Sigmoid colon (tissue), 7 donors: ENCODE measurements at places on chromosomes 11 and 22. TPM values are rescaled to one million over a fixed set of nuclear protein-coding genes. Genes with fewer than 3 reads are reported as not detected.

DNA sequence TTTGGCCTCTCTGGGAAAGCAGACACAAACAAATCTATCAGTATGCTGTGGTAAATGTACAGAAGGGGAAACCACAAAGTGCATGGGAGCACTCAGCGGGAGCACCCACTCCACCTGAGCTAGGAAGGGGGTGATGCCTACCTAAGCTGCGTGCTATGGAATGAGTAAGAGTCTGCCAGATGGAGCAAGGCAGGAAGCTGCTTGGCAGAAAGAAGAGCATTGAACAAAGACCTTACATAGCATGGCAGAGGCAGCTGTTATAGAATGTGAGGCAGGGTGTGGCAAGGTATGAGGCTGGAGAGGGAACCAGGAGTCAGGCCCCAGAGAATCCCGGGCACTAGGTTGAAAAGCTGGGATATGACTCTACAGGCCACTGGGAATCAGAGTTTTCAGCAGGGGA lies 13.8 kb upstream of the MTFP1 start:
- DNase-seq, result no peak

Gene EHF
- 3.9 TPM for total RNA-seq

DNA sequence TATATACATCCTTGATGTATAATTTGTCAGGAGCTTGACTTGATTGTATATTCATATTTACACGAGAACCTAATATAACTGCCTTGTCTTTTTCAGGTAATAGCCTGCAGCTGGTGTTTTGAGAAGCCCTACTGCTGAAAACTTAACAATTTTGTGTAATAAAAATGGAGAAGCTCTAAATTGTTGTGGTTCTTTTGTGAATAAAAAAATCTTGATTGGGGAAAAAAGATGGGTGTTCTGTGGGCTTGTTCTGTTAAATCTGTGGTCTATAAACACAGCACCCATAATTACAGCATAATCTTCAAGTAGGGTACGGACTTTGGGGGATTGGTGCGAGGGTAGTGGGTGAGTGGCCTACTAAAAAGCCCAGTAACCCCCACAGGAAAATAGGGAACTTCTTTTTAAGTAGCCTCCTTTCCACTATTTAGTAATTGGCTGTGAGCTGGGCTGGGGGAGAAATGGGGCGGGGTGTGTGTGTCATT lies 7.5 kb downstream of the MALAT1 start:
- peak; percentile 82 for DNase-seq

- no peak for DNase-seq
Observed at GRCh38 chr11:118353084-118353710, 6.2 kb upstream of the UBE4A start.

Gene BRSK2
- total RNA-seq, result 1.8 TPM

Gene APLP2
- total RNA-seq, result 247 TPM

GRCh38 chr11:1361882-1362281 lies 27.9 kb upstream of the BRSK2 start:
- DNase-seq, result no peak

Gene PRAME
- not detected for total RNA-seq

GRCh38 chr11:85167038-85167437 lies 460.1 kb downstream of the DLG2 start:
- DNase-seq, result no peak

GRCh38 chr11:111531687-111532364 lies 8.7 kb upstream of the LAYN start:
- DNase-seq, result no peak

GRCh38 chr22:17918840-17919239 lies 105.5 kb downstream of the MICAL3 start:
- DNase-seq, result peak; percentile 5

GRCh38 chr11:116712428-116712827 lies 60.4 kb downstream of the BUD13 start:
- no peak for DNase-seq

DNA sequence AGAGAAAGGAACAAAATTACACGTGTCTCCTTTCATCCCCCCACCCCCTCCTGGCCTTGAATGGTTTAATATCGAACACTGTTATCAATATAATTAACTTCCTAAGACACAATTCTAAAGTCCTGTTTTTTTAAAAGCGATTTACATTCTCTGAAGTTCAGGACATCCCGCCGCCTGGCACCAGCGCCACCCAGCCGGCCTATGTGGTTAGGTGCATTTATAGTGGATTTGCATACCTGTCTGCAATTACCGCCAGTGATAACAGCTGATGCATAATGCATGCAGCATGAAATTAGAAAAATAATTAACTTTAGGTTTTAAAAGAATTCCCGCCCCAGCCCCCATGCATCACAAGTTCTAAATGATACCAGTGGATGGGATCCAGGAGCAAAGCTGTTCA lies 58.6 kb downstream of the MACROD1 start:
- no peak for DNase-seq

DNA sequence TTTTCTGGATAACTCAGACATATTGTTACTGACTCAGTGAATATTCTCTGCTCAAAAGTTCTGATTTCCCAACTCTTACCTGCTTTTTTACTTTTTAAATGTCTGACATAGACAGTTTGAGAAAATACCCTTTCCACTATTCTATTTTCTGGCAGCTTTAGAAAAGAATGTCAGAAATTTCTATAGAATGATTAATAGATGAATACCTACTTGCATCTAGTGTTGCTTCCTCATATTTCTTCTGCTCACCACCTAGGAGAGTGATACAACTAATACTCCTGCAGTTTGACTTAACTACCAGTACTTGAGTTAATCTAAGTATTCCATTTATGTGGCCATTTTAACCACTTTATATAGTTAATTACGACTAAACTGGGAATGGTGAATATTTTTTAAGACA lies 55.2 kb downstream of the KDM2A start:
- no peak for DNase-seq

DNA sequence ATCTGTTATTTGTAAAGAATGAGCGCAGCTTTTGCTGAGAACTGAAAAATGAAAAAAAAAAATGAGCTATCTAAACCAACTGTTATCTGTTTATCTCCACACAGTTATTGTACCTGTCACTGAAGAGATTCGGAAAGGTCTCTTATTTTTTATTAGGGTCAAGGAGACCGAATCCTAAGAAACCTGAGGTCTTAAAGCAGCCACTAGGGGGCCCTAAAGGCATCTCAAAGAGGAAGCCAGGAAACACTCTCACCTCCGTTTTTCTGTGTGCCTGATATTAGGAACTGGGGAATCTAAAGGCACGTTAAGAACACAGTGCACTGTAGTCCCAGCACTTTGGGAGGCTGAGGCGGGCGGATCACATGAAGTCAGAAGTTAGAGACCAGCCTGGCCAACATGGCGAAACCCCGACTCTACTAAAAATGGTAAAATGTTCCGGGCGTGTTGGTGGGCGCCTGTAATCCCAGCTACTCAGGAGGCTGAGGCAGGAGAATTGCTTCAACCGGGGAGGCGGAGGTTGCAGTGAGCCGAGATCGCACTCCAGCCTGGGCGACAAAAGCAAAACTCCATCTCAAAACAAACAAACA lies 3.5 kb upstream of the LARGE1 start:
- peak; percentile 75 for DNase-seq

DNA sequence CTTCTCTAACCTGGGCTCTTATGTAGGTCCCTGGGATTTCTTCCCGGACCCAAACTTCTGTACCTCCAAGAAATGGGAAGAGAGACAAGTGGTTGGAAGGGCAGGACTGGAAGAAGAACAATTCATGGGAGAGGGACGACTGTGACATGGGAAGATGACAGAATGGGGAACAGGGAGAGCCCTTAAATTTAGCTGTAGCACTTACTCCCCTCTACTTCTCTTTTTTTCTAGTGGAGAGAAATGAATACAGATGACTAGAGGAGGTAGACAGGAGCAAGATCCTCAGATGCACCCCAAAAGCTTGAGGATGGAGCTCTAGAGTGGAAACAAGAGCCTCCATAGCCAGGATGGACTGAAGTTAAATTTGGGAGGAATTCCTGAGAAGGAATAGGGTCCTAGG lies 2.3 kb downstream of the RHOG start:
- no peak for DNase-seq

DNA sequence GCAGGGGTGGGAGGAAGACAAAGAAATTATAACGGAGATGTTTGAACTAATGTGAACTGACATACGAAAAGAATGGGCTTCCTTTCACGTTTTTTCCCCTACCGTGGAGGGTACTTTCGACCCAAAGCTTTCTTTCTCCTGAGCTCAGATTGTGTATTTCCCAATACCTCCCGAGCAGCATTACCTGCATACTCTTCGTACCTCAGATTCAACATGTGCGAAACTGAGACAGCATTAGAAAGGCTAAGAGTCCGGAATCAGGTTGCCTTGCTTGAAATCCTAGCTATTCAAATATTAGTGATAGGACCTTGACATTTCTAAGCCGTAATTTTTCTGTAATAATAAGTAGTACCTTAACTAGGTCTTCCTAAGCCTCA lies 778 bp upstream of the PAK1 start:
- DNase-seq, result no peak

DNA sequence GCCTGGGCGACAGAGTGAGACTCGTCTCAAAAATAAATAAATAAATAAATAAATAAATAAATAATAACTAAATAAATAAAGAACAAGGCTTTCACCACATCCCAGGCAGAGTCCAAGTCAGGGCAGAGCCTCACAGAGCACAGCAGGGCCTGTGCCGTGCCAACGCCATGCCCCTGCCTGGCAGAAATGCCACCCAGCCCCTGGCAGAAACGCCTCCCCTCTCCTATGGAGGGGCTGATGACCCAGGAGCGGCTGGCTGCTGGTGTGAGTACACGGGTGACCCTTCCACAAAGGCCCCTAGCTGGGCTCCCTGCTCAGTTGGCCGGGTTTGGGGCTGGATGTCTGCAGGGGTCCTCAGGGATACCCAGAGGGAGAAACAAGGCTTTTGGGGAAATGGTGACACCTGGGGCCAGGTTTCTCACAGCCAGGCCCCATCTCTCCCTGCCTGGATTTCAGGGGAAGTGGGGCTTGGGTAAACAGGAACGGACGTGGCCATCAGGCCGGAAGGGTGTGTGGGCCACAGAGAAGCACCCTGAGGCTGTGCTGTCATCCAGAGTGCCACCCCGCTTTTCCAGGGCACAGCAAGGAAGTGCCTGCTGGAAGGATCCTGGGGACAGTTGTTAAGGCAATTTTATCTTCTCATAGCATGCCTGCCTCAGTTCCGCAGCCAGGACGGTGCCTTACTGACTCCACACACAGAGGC lies 5.1 kb downstream of the BID start:
- DNase-seq, result no peak

DNA sequence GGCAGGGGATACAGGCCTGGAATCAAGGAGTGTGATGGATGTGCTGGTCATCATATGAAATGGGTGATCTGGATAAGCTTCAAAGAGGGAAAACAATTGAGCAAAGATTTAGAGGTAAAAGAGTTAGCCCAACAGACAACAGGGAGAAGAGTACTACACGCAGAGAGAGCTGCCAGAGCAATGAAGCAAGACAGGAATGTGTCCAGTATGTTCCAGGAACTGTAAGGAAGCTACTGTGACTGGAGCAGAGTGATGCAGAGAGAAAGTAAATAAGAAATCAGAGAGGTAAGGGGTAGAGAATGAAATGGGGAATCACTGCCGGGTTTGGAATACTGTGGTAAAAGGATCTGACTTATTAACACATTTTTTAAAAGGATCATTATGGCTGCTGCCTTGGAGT lies 255.1 kb downstream of the DCDC1 start:
- no peak for DNase-seq

Gene PNPLA3
- not detected for total RNA-seq

Gene CELSR1
- 0.82 TPM for total RNA-seq

- no peak for DNase-seq
Observed at GRCh38 chr11:111837366-111837891, 34.0 kb downstream of the ALG9 start.

- DNase-seq, result peak; percentile 66
Observed at GRCh38 chr11:123653827-123654565, 428 bp downstream of the SCN3B start.
